Stimulated activated naive CD4-positive, alpha-beta T cell treated with Interleukin-2 at 50 U/mL for 16 hours (primary cell): ENCODE measurements at places on chromosomes 1 and 21.
A peak's percentile ranks its signal among the peaks of the same experiment; 100 is the strongest.

DNA sequence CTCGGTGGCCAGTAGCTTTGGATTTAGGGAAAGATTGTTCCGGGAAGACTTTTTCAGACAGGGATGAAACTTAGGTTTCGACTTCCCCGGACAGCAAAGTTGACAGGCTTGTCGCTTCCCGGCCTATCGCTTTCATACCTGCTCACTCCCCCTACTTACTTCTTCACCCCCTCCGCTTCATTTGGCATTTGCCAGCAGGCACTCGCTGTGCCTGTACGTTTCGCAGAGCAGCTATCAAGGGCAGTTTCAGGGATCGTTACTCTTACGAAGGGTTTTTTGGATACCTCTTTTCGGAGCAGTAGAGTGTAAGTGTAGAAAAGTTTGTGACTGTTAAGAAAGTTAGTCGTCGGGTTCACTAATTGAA, 393 bp downstream of the BLZF1 start:
- DNase-seq = peak; percentile 21

DNA sequence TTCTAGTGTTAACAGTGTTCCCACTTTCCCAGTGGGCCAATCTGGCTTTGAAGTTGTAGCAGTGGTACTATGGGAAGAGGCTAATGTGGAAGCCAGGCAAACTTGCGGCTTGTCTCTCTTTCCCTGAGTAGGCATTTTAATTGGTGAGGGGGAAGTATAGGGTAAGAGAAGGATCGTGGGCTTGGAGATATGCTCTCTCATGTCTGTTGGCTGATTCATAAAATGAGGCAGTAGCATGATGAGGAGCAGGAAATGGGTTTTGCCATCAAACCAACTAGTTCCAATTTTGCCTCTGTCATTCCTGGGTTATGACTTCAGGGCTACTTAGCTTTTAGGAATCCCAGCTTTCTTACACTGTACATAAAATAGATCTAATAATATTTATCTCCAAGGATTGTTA, 12.1 kb downstream of the C8A start:
- DNase-seq = no peak

DNA sequence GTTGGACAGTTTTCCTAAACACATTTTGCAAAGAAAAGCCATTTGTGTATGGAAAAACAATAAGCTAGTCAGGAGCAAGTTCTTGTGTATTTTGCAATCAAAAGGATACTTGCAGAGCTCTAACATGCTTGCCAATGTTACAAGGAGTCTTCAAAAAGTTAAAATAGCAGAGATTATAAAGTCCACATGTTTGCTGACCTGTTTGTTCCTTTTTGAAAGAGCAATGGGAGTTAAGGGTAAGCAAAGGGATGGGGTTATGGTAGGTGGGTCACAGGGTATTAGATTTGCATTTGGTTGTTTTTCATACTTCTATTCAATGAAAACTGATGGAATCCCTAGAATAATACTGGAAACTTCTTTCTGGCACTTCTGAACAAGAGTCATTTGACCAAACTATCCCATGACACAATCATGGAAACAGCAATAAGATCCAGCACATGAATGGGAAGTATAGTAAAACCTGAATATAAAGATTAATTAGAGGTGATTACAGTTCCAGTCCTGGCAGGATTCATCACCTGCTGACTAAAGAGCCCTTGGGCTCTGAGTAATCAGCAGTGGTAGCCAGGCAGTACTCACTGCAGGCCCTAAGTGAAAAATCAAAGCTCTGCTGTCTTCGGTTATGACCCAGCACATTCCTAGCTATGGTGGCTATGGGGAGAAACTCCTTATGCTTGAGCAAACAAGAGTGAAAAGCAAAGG, 27.1 kb upstream of the ZC3H11B start:
- no peak for DNase-seq

- no peak for DNase-seq
These were observed 235.0 kb upstream of the NFIA start for GRCh38 chr1:60847391-60847790.

DNA sequence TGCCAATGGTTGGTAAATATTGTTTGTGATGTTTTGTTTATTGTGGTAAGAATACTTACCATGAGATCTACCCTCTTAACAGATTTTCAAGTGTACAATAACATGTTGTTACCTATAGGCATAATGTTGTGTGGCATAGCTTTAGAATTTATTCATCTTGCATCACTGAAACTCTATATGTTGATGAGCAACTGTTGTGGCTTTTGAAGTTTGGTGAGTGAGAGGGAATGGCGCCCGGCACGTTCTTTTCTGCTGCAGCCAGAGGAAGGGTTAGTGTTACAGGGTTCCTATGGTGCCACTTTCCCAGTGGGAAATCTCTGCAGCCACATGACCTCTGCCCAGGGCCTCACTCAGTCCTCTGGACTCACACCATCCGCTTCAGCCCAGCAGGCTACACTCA, 342.5 kb upstream of the ADGRL2 start:
- no peak for DNase-seq

DNA sequence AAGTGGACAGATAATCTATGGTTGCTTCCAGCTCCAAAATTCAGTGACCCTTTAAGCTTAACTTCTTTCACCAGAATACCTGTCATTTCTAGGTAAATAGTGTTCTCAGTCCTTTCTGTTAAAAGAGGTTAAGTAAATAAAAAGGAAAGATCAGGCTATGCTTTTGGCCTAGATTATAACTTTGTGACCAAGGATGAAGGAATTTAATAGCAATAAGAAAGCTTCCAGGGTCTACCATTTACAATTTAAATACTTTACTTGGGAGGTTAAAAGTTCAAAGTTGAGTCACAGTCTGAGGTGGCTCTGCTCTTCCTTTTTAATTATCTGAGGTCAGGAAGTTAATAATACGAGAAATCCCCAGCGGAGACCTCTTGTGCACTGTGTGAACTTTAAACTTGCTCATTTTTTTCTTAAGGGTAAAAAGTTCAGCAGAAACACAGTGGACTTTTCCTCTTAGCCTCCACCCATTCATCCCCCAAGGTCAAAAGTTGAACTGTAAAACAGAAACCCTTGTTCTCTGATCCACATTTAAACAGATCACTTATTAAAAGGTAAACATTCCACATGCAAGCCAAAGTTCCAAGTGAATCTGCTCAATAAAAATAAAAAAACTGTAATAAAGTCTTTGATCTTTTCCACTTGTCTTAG, 187.1 kb downstream of the NRIP1 start:
- no peak for DNase-seq

DNA sequence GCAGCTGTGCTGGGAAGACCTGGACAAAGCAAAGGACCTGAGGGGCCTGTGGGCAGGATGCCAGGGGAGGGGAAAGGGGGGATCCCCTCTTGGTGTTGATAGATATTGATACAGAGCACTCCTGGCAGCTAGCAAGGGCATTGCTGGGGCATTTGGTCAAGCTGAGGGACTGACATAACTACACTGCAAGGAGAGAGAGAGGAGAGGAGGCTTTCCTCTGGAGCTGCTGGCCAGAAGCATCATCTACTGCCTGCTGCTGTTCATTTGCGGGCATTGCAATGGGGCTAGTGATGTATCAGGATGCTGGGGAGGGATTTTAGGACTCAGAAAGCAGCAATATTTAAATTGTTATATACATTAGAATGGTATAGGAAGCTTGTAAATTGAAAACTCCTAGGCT, 142.0 kb downstream of the ZNF648 start:
- no peak for DNase-seq

DNA sequence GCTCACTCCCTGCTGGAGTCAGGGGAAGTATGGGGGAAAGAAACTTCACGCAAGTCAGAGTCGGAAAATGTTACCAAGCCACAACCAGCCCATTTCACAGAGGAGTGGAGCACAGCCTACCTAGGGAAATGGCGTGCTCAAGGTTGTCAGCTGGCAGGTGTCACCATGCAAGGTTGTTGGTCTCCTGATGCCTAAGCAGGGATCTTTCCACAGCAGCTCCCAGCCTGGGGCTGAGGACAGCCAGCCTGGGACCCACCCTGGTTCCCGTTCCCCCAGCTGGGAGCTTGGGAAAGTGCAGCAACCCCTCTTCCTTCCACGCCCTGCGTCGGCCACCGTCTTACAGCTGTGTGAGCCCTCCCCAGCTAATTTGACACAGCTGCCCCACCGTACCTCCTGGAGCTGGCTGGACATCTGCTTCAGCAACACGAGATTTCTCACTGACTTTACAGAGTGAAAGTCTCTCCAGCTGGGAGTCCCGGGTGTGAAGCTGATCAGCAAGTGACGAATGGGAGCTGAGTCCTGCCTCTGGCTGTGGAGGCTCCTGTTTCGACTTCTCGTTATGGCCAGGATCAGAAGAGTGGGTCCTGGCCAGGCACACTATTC, 224.6 kb upstream of the RAB4A start:
- DNase-seq = no peak

DNA sequence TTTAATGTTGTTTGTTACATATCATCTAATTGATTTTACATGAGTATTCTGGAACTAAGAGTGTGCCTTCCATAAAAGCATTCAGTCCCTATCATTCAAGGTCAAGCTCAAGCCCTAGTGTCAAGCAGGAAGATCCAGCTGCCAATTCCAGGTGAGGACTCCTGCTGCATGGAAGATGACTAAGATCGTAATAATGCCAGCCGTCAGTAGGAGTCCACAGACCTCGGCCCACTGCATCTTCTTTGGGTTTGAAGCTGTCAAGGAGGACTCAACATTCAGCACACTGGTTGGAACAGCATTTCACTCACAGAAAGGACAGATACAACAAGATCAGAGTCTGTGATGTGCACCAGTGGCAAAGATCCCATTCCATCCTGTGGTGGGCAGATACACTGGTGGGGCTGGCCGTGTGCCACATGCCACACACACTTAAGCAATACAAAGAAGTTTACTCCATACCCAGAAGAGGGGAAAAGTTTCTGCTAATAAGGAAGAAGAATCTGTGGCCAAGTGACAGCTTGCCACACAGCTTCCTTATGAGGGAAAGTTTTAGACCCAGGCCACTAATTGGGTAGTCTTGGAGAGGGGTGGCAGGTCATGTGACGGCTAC, 160.4 kb downstream of the PIK3R3 start:
- DNase-seq = no peak

DNA sequence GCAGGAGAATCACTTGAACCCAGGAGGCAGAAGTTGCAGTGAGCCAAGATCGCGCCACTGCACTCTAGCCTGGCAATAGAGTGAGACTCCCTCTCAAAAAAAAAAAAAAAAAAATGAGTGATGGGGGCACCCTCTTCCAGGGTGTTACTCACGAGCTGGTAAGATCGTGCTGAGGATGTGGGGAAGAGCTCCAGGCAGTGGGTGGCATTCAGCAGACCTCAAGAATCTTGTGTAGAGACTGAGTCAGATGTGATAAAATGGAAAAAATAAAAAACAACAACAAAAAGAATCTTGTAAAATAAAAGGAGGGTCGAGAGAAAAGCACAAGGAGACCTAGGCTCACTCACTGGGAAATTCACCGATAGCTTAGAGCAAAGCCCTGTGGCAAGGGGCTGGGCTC, 38.5 kb downstream of the EPHA2 start:
- no peak for DNase-seq
